ENCODE measurements at places on chromosomes 2 and 18.

- DNase-seq: no peak
These were observed 86.1 kb downstream of the CACNB4 start for GRCh38 chr2:152012697-152013096.

DNA sequence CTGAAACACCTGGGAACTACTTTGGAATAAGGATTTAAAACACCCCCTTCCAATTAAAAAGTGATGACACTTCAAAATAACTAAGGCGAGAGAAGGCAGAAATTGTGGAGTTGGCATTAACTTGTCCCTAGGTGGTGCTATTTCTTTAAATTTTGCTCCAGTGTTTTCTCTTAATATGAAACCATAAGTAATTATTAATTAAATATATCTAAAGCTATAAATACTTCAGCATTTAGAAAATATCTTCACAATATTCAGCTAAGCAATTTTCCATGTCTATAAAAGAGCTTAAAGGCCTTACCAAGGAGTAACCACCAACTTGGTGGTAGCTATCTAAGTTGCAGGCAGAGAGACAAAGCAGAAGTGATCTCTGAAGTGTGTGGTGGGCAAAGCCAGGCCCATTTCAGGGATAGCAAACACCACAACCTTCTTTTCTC lies 186.8 kb upstream of the PGAP1 start:
- DNase-seq: no peak

DNA sequence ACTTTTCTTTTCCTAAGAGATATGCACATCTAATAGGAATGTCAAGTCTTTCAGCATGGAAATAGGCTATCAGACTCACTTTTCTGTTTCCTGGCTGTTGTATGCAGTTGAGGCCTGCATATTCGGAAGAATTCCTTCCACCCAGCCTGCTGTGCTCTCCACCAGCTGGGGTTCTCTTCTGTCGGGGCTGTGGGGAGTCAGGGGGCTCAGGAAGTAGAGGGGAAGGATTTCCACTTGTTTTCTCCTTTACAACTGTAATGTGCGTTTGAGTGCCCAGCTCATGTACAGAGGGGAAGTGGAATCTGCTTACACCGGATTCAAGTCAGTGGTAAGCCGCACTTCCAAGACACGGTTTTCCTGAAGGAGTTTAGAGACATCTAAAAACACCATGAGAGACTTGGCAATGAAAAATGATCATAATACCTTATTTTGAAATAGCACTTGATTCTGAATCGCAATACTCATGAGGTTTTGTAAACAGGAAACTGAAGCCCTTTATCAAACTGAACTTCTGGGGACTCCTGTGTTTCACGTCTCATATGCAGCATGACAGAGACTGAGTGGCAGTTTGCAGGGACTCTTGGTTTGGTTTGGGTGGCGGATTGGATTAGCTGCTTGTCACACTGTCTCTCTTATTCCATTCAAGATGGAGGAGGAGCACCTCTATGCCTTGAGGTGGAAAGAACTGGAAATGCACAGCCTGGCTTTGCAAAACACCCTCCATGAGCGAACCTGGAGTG lies 90.4 kb downstream of the MTCL1 start:
- DNase-seq: no peak

DNA sequence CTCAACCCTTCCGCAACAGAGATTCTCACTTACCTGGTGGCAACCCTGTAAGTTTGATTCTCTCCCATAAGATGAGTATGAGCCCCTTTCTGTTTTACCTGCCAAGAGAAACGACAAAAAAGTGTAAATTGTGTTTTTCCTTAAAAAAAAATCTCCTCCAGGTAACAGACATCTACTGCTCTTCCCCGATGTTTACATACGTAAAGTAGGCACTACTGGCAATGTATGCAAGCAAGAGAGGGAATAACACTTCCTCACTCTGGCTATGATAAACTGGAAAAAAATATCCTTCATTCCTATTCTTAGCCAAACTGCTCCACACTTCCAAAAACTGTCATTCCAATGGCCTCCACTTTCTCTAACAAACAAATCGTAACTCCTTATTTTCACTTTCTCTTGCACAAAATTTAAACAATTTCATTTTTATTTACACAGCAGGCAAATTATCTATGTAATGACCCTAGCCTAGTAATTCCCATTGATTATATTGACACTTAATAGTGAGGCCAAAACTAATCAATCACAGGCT lies 184.5 kb downstream of the TCF4 start:
- no peak for DNase-seq

- no peak for DNase-seq
These were observed 42.1 kb upstream of the TMEM131 start for GRCh38 chr2:98037666-98038336.

- DNase-seq: no peak
These were observed 205.7 kb downstream of the DSEL start for GRCh38 chr18:67310826-67311225.

DNA sequence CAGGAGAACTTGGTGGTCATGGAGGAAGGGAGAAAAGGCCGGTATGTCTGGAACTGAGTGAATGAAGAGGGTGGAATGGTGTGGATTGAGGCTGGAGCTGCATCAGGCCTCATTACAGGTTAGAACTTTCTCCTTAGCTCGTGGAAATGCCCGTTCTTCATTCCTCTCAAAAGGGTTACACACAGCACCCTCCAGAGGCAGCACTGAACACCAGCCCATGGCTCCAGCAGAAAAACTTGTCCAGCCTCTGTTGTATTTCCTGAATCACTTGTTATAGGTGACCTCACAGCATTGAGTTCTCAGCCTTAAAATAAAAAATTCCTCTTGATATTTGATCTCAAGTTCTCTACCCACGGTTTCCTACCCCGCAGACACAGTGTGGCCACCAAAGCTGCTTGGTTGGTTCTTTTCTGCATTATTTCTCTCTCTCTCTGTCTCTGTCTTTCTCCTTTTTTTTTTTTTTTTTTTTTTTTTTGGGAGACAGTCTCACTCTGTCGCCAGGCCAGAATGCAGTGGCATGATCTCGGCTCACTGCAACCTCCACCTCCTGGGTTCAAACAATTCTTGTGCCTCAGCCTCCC lies 89.6 kb downstream of the ITGB1BP1 start:
- no peak for DNase-seq

GRCh38 chr2:234191819-234192407 lies 141.4 kb downstream of the SPP2 start:
- no peak for DNase-seq

- no peak for DNase-seq
These were observed 168.7 kb downstream of the ANKRD44 start for GRCh38 chr2:197141702-197142473.

GRCh38 chr2:37631698-37632097 lies 39.7 kb downstream of the CDC42EP3 start:
- no peak for DNase-seq

GRCh38 chr2:235725841-235726240 lies 232.0 kb downstream of the AGAP1 start:
- no peak for DNase-seq

DNA sequence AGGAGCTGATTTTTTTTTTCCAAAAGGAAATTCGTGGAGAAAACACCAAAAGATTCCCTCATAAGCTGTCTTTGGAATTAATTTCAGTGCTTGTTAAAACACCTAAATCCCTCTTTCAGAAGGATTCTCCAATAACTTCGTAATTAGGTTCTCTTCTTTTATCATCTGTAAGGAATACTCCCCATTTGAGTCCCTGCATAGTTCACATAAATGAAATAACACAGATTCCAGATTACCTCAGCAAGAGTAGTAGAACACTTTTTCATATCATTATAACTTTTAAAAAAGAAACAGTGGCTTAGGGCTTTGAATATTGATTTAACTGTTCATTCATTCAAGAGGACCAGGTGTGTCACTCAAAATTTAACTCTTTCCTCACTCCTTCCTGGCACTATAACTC lies 55.5 kb downstream of the ARHGAP28 start:
- DNase-seq: no peak

- DNase-seq: no peak
These were observed 122.0 kb downstream of the ARHGAP28 start for GRCh38 chr18:6851480-6851879.

- no peak for DNase-seq
These were observed 82.6 kb downstream of the ZNF532 start for GRCh38 chr18:58947136-58947732.

- DNase-seq: no peak
These were observed 23.6 kb downstream of the ALPK2 start for GRCh38 chr18:58605027-58606020.

- no peak for DNase-seq
These were observed 26.2 kb upstream of the SPOPL start for GRCh38 chr2:138475277-138475776.

GRCh38 chr2:197356136-197356535 lies 45.6 kb upstream of the ANKRD44 start:
- DNase-seq: no peak

DNA sequence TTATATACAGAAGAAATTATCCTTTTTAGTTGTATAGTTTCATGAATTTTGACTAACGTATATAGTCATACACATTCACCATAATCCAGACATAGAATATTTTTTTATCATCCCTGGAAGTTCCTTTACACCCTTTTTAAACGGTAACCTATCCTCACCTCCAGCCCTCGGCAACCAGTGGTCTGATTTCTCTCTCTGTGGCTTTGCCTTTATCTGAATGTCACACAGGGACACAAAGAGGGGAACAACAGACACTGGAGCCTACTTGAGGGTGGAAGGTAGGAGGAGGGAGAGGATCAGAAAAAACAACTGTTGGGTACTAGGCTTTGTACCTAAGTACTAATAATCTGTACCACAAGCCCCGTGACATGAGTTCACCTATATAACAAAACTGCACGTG lies 191.9 kb downstream of the MC4R start:
- no peak for DNase-seq

GRCh38 chr2:190584980-190585661 lies 50.6 kb upstream of the NEMP2 start:
- no peak for DNase-seq

DNA sequence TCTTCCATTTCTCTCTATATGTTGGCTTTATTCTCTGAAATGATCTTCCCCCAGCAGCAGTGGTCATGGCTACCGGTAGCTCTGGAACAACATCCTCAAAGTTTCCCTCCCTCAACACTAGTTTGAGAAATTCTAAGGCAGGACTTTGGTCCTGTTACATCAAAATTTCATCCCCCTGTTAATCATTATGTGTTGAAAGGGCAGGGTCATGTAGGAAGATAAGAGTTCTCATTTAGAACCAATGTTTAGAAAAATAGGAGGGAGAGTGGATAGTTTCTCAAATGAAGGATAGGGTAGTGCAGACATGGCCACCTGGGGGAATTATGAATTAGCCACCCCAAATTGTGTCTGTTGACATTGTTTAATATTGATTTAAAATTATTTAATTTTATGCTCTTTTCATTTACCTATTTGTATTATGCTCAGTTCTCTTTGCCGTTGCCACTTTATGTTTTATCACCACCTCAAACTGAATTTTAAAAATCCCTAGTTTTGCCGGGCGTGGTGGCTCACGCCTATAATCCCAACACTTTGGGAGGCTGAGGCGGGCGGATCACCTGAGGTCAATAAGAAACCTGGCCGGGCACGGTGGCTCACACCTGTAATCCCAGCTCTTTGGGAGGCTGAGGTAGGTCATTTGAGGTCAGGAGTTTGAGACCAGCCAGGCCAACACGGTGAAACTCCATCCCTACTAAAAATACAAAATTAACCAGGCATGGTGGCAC lies 22.3 kb downstream of the EML4 start:
- DNase-seq: no peak

Data from stimulated activated CD8-positive, alpha-beta memory T cell treated with anti-CD3 and anti-CD28 coated beads, Interleukin-4, amount 100 ng/mL, for 1 hour (primary cell).